ENCODE measurements at places on chromosomes 2 and 18. TPM values are rescaled to one million over a fixed set of nuclear protein-coding genes. Genes with fewer than 3 reads are reported as not detected.

GRCh38 chr18:12637393-12637792 lies 20.5 kb downstream of the SPIRE1 start:
- no peak for DNase-seq
- no peaks in the 10 kb centered on the region for H3K36me3 ChIP-seq
- no peaks in the 10 kb centered on the region for H3K27me3 ChIP-seq
- no peak overlapping the region for H3K27ac ChIP-seq
- no peak overlapping the region for H3K4me3 ChIP-seq

- H3K27ac ChIP-seq, result no peak overlapping the region
- no peaks in the 10 kb centered on the region for H3K36me3 ChIP-seq
- H3K27me3 ChIP-seq, result no peaks in the 10 kb centered on the region
- H3K4me3 ChIP-seq, result no peak overlapping the region
- no peaks in the 10 kb centered on the region for H3K4me1 ChIP-seq
- DNase-seq, result no peak
Observed at GRCh38 chr2:214471990-214472389, 61.1 kb downstream of the VWC2L start.

CD8B gene
- 6.0 TPM for total RNA-seq

MEP1B gene
- not detected for total RNA-seq

DNA sequence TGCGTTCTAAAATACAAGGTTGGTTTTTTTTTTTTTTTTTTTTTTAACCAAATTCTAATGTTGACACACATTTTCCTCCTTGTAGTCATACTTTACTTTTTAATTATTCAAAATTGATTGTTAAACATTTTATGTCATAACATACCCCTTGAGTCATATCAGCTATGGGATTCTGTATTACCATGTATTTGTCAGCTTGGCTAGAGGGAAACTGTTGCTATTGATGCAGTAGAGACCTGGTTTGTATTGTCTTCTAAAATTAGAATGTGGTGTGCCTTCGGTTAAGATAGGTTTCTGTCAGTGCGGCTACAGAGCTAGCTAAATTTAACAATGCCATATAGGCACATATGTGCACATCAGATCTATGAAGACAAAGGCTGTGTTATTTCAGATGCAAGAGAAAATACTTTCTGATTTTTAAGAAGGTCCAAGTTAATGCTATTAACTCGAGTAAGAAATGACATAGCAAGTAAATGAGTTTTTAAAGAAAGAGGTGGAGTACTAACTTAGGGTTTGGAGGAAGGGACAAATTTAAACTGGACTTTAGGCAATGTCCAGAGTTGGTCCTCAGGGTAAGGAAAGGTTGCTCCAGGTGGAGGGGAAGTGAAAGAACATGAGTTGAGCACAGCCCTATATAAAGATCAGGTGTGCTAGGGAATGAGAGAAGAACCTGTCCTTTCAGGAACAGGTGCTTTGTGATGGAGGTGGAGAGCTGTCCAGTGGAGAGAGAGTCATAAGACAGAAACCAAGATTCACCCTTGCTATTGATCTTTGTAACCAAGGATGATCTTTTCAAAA lies 152.3 kb downstream of the PRPF40A start:
- H3K4me1 ChIP-seq, result no peaks in the 10 kb centered on the region
- no peaks in the 10 kb centered on the region for H3K27me3 ChIP-seq
- H3K36me3 ChIP-seq, result no peaks in the 10 kb centered on the region
- no peak for DNase-seq

- no peaks in the 10 kb centered on the region for H3K4me1 ChIP-seq
- H3K27me3 ChIP-seq, result no peaks in the 10 kb centered on the region
- H3K36me3 ChIP-seq, result no peaks in the 10 kb centered on the region
- no peak overlapping the region for H3K27ac ChIP-seq
- H3K4me3 ChIP-seq, result no peak overlapping the region
- DNase-seq, result no peak
Observed at GRCh38 chr18:51290860-51291259, 93.4 kb upstream of the MEX3C start.

KYNU gene
- total RNA-seq, result 3.3 TPM

Measured in natural killer cell (primary cell).